ENCODE measurements at places on chromosomes 5 and 9. TPM values are rescaled to one million over a fixed set of nuclear protein-coding genes. Genes with fewer than 3 reads are reported as not detected.

GRCh38 chr5:139488260-139488659, 5.7 kb upstream of the STING1 start:
- H3K36me3 ChIP-seq = no peaks in the 10 kb centered on the region
- peaks cover 8% of the 10 kb centered on the region for H3K4me1 ChIP-seq

Gene EIF4E1B
- total RNA-seq = not detected

Gene RHOBTB3
- 95.2 TPM for total RNA-seq

- no peaks in the 10 kb centered on the region for H3K4me1 ChIP-seq
- peaks cover 2% of the 10 kb centered on the region for H3K27me3 ChIP-seq
- no peak for DNase-seq
- H3K27ac ChIP-seq = no peak overlapping the region
- no peak overlapping the region for H3K4me3 ChIP-seq
These were observed 10.8 kb upstream of the CCDC69 start for GRCh38 chr5:151234476-151235238.

Gene RANBP6
- 3.9 TPM for total RNA-seq

Gene GDA
- 5.0 TPM for total RNA-seq

GRCh38 chr5:109479260-109479860, 69.6 kb upstream of the PJA2 start:
- H3K36me3 ChIP-seq = no peaks in the 10 kb centered on the region
- H3K4me3 ChIP-seq = no peak overlapping the region
- no peak for DNase-seq
- no peak overlapping the region for H3K27ac ChIP-seq
- H3K27me3 ChIP-seq = peaks cover 3% of the 10 kb centered on the region

- no peak overlapping the region for H3K27ac ChIP-seq
- no peaks in the 10 kb centered on the region for H3K27me3 ChIP-seq
- DNase-seq = no peak
- no peaks in the 10 kb centered on the region for H3K36me3 ChIP-seq
These were observed 299.6 kb upstream of the GRIN3A start for GRCh38 chr9:102038006-102038405.

Gene CCL21
- not detected for total RNA-seq

- no peak for DNase-seq
- no peak overlapping the region for H3K27ac ChIP-seq
- no peaks in the 10 kb centered on the region for H3K36me3 ChIP-seq
- H3K4me3 ChIP-seq = no peak overlapping the region
- no peaks in the 10 kb centered on the region for H3K27me3 ChIP-seq
These were observed 93.4 kb downstream of the STRBP start for GRCh38 chr9:123174887-123175518.

- H3K4me1 ChIP-seq = peaks cover 5% of the 10 kb centered on the region
- no peak for DNase-seq
- H3K27ac ChIP-seq = no peak overlapping the region
- H3K27me3 ChIP-seq = no peaks in the 10 kb centered on the region
These were observed 53.7 kb downstream of the CERT1 start for GRCh38 chr5:75457691-75458090.

- H3K27ac ChIP-seq = peak overlapping the region; percentile 76
- DNase-seq = no peak
- no peaks in the 10 kb centered on the region for H3K36me3 ChIP-seq
- H3K4me1 ChIP-seq = peaks cover 17% of the 10 kb centered on the region
These were observed 1.1 kb downstream of the POMT1 start for GRCh38 chr9:131503626-131504465.

GRCh38 chr5:158898185-158899177, 201.2 kb downstream of the EBF1 start:
- no peaks in the 10 kb centered on the region for H3K27me3 ChIP-seq
- no peak overlapping the region for H3K27ac ChIP-seq
- no peaks in the 10 kb centered on the region for H3K36me3 ChIP-seq
- no peak overlapping the region for H3K4me3 ChIP-seq
- DNase-seq = no peak
- H3K4me1 ChIP-seq = no peaks in the 10 kb centered on the region

GRCh38 chr9:114285166-114285867, 37.6 kb upstream of the ORM1 start:
- no peak overlapping the region for H3K27ac ChIP-seq
- no peaks in the 10 kb centered on the region for H3K27me3 ChIP-seq
- no peak for DNase-seq
- H3K4me3 ChIP-seq = no peak overlapping the region
- no peaks in the 10 kb centered on the region for H3K36me3 ChIP-seq
- H3K4me1 ChIP-seq = peaks cover 15% of the 10 kb centered on the region

Gene SPATA31E1
- total RNA-seq = not detected

DNA sequence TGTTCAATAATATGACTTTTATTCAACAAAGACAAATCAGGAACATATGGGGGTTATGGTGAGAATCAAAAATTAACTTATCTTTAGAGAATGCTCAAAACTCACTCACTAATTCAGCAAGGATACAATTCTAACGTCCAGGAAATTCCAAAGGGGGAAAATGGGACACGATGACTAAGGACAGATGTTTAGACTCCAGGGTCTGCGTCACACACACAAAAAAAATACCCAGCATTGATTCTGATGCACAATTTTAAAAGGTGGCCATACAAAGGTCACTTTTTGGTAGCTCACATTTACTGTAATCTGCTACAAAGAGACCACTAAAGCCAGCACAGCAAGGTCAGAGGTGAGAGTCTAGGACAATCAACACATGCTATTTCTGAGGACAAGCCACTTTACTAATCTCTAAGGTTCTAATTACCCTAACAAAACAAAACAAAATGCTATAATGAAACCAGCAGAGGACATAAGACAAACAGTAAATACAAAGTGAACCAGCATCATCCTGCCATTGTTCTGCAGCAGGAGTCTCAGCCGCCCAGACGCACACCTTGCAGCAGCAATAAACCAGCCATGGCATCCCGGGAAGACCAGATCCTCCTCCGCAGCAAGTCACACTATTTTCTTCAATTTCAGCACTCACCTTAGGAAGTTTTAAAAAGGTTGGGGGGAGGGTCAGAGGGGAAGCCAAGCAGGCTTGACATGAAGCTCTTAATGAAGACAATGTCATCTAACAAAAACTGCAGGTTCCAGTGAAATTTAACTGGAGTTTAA, 57.8 kb downstream of the TTC39B start:
- no peak overlapping the region for H3K4me3 ChIP-seq
- no peaks in the 10 kb centered on the region for H3K27me3 ChIP-seq
- no peak for DNase-seq
- H3K4me1 ChIP-seq = no peaks in the 10 kb centered on the region
- H3K36me3 ChIP-seq = no peaks in the 10 kb centered on the region

DNA sequence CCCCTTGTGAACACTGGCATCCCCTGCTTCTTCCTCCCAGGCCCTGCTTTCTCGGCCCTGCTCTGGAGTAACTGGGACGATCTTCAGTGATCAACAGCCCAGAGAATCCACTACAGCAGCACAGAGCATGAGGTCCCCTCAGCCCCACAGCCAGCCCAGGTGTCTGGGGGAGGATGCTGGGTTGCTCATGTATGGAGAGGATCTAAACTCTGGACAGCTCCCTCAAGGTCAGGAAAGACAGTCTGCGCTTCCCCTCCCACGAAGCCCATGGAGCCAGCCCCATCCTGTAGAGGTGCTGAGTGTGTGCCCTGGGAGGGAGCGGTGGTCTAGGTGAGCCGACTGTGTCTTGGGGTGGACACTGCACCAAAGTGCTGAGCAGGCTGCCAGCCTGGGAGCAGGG, 190.2 kb downstream of the GABBR2 start:
- no peaks in the 10 kb centered on the region for H3K27me3 ChIP-seq
- no peak for DNase-seq
- no peak overlapping the region for H3K27ac ChIP-seq
- no peaks in the 10 kb centered on the region for H3K36me3 ChIP-seq
- no peaks in the 10 kb centered on the region for H3K4me1 ChIP-seq
- H3K4me3 ChIP-seq = no peak overlapping the region

Gene SH2D3C
- 0.49 TPM for total RNA-seq

- peak overlapping the region; percentile 98 for H3K27ac ChIP-seq
- H3K27me3 ChIP-seq = no peaks in the 10 kb centered on the region
- H3K36me3 ChIP-seq = no peaks in the 10 kb centered on the region
- peak overlapping the region; percentile 15 for H3K4me3 ChIP-seq
- DNase-seq = no peak
These were observed 109.8 kb downstream of the NR6A1 start for GRCh38 chr9:124661271-124661670.

DNA sequence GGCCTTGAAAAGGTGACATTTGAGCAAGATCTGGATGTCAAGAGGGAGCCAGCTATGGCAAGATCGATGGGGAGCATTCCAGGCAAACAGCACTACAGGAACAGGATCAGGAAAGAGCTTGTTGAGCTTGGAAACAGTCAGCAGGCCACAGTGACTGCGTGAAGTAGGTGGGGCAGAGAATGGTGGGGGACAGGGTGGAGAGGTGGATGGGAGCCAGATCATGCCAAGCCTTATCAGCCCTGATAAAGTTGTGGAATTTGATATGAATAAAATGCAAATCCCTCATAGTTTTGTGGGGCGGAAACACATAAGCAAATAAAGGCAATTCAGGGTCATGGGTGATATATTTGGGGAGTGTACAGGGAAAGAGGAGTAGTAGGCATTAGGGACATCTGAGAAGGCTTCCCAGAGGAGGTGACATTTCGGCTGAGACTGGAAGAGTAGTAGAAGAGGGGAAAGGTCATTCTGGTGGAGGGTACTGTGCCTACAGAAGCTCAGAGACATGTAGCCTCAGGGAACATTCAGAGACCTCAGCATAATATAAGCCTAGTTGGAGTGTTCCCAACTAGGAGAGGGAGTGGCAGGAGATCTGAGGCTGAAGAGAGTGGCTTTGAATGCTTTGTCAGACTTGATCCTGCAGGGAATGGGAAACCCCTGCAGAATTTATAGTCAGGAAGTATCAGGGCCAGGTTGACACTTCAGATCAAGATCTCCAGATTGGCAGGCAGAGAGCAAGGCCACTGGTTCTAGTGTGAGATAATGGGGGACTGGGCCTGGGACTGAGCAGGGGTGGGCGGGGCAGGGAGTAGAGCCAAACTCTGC, 9.7 kb upstream of the CYSTM1 start:
- DNase-seq = no peak
- no peaks in the 10 kb centered on the region for H3K27me3 ChIP-seq
- H3K4me3 ChIP-seq = no peak overlapping the region
- no peak overlapping the region for H3K27ac ChIP-seq
- no peaks in the 10 kb centered on the region for H3K4me1 ChIP-seq

Gene FGFR4
- 7.5 TPM for total RNA-seq

Gene ASPN
- not detected for total RNA-seq

Data from Panc1 (cell line).